CD4-positive, alpha-beta T cell treated with Interferon gamma for 1 hour (primary cell): ENCODE measurements at places on chromosomes 2 and 18.

DNA sequence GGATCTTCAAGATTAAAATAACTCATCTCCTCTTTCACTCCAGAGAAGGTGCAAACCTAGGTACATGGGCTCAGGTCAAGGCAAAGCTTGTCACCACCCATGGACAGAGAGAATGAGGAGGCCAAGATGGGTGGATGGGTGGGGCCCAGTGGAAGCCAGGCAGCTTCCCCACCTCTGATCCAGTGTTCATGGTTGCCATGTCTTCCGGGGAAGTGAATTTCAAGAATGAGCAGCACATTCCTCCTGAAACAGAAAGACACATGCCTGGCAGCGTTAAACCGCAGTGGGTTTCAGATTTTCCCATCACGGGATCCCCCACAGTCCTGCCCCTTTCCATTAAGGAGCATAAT, 301.7 kb downstream of the EIPR1 start:
- no peak for DNase-seq

GRCh38 chr2:169637620-169638019, 53.5 kb downstream of the PPIG start:
- DNase-seq, result no peak

GRCh38 chr2:8515864-8516533, 165.9 kb upstream of the ID2 start:
- DNase-seq, result no peak

- DNase-seq, result no peak
These were observed 103.2 kb upstream of the MMADHC start for GRCh38 chr2:149690825-149691224.

- DNase-seq, result no peak
These were observed 25.4 kb downstream of the PDCL3 start for GRCh38 chr2:100588071-100588786.

DNA sequence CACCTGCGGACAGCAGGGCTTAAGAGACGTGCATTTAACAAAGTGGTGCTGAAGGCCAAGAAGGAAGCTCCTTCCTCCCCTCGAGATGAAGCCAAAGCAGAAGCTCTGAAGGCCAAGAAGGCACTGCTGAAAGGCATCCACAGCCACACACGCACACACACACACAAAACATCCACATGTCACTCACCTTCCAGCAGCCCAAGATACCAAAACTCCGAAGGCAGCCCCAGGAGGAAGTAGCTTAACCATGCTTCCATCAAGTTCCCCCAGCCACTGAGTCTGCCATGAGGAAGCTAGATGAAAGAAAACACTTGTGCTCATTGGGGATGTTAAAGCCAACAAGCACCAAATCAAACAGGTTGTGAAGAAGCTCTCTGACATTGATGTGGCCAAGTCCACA, 175.7 kb upstream of the POU3F3 start:
- no peak for DNase-seq
